HS-27A (cell line): ENCODE measurements at places on chromosomes 2 and 18.

DNA sequence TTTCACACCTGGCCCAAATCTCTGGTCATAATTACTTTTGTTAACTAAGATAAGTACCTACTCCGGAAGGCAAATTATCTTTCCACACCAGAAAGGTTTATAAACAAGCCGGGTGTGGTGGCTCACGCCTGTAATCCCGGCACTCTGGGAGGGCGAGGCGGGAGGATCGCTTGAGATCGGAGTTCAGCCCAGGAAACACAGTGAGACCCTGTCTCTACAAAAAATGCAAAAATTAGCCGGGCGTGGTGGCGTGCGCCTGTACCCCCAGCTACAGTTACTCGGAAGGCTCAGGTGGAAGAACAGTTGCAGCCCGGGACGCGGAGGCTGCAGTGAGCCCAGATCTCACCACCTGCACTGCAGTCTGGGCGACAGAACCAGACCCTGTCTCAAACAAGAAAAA lies 2.1 kb downstream of the PUM2 start:
- DNase-seq: no peak

DNA sequence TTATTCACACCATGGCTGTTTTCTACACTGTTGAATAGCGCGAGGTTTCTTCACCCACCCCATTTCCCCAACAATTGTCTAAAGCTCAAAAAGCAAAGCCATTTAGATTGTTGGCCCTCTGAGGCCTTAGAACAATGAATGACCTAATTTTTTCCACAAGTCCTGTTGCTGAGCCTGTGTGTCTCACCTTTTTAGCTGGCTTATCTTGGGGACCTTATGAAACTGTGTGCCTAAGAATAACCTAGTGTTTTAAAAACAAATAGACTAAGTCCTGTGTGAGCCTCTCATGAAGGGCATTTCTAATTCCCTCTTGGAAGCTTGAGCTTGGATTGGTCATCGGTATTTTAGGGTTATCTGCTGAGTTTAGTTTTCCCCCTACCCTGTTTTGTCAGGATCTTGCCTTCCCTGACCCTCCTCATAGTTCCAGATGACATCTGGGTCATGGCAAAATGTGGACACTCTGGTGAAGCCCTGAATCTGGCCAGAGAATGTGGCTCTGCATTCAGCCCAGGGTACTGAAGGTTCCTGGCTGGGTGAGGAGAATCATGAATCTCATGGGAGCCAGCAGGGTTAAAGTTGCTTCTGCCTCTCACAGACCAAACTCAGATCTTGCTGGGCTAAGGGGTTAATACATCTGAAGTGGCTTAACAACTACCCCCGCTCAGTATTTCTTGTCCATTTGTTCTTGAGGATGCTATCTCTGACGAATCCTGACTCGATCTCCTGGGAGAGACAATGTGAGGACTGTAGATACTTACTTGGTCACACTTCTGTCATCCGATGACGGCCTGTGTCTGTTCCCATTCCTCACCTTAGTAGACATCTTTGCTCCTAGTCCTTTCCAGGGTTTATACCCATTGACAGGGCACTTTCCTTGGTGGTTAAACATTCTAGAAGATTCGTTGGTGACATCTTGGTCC lies 104.2 kb upstream of the MAP4K3 start:
- DNase-seq: no peak

DNA sequence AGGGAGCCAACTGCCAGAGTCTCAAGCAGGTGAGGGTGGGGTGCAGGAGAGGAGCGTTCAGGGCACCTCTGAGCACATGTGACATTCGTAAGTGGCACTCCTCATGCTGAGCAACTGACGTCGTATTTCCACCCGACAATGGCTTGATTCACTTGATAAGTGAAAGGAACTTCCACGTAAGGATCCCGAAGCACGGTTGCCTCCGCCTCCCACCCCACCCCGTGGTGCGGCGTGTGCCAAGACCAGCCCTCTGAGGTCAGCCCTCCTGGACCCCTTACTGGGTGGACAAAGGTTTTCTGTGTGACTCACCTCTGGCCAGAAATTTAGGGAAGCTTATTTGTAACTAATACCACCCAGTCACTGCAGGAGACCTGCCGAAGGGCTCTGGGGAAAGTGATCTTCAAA lies 59.9 kb downstream of the AGAP1 start:
- no peak for DNase-seq

GRCh38 chr2:172226244-172227061 lies 123.8 kb upstream of the DLX2 start:
- no peak for DNase-seq

DNA sequence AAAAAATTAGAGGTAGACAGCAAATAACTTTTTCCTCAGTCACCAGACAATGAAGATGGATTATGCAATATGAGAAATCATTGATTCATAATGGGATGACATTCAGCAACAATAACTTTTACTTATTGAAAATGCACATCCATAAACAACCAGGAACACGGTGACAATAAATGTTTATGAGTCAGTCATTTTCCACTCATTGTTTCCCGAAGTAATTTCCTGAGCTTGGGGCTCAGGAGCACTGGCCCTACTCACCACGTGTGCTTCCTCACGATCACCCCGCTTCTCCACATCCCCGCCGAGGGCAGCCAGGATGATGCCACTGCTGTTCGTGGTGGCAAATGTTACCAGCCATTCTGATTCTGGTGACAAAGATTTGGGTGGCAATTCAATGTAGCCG lies 156.3 kb downstream of the LAMA1 start:
- no peak for DNase-seq

- DNase-seq: no peak
Measured at GRCh38 chr2:40937284-40937683, 485.4 kb upstream of the SLC8A1 start.

DNA sequence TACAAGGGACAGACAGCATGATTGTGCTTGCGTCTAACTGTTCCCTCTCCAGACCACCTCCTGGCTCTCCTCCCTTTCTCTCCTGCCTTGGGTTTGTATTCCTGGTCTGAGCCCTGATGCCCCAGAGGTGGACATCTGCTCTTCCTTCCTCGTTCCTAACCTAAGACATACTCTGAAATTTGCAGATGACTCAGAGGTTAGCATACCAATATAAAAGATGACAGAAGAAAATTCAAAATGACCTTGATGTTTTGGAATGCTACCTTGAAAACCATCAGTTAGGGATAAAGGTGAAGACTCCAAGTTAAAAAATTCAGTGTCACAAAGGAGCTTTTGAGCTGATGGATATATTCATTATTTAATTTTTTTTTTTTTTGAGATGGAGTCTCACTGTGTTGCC lies 12.9 kb downstream of the SMYD1 start:
- no peak for DNase-seq

GRCh38 chr2:135703300-135703699 lies 38.4 kb upstream of the UBXN4 start:
- DNase-seq: no peak

DNA sequence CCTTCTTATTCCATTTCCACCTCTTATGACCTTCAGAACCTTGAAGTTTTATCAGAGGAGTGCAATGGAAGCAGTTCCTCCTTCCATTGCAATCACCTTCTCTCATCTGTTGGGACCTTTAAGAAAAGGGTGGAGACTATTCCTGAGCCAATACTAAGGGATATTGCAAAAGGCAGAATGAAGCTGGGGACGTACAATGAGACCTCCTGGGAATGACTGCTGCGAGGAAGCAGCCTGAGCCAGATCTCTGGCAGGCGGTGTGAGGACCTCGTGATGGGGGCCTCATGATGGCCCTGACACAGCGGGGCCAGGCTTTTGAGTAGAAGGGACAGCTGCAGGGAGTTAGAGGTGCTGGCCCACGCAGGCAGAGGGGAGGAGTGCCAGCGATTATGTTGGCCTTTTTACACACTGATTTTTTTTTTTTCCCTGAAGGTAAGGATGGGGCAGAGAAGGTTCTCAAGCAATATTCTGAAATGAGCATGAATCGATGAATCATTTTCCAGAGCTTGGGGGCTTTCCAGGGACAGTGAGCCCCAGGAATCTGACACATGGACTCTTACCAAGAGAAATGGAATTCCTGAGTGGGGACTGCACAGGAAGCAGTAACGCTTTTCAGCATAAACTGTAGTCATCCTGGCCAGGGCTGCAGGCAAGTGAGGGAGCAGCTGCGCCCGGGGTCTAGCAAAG lies 40.0 kb upstream of the LAPTM4A start:
- peak; percentile 88 for DNase-seq

GRCh38 chr18:10387399-10387798 lies 67.0 kb upstream of the APCDD1 start:
- no peak for DNase-seq

DNA sequence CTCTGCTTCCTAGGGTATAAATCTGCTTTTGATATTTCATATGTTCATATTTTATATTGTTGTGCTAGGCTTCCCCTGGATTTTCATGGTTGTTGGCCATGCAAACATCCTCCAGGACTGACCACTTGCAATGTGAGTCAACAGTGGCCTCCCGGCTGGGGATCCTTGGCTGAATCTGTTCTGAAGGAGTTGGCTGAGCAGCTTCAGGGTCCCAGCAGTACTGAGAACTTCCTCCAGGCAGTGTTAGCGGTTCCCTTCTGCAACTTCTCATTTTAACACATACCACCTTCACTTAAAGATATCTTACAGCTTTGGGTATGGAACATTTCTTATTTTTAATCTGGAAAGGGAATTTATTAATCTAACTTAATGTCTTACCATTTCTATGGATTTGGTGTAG lies 122.1 kb downstream of the DTNB start:
- DNase-seq: no peak

DNA sequence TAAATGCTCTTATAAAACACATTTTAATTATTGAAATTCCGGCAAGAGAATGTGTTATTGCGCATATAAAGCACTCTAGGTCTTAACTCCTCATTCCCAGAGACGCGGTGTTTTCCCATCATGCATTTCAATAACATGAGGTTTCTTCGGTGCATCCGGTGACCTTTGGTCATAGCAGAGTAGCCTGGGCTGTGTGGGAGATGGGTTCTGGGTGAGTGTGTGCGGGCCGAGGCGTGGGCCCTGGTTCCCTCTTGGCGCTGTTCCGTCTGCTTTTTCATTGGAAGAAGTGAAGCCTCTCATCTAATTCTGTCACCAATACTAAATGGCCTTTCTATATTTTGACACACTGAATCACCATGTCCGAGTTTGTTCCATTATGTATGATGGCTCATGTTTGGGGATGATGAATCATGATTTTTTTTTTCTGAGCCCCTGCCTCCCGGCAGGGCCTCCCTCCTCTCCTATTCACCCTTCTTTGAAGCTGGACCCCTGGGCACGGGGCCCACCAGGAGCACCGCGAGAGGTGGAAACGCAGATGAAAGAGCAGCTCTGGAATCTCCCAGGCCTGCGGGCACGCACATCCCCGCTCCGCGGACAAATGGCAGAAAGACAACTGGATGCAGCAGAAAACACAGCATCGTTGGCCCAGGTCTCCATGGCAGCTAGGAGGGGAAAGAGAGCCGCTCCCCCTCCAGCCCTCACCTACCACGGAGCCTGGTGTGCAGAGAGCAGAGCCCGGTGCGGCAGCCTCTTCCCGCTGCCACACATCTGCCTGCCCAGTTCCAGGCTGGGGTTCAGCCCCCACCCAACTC lies 85.8 kb upstream of the HPCAL1 start:
- DNase-seq: no peak

DNA sequence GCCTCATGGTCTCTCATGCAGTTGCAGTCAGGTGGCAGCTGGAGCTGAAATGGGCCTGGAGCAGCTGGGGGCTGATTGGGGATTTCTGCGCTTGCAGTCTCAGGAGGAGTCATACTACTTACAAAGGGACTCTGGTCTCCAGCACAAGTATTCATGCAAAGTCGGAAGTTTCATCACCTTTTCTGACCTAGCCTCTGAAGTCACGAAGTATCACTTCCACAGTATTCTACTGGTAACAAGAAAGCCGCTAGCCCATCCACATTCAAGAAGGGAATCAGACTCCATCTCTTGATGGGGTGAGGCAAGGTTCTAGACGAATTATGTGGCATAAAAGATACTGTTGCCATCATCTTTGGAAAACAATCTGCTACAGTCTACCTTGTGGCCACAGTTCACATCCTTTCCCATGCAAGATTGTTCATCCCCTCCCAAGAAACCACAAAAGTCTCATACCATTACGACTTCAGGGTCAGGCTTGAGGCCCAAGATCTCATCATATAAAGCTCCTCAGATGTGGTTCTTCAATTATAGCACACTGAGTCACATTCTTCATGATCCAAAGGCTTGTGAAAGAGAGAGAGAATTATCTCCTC lies 95.3 kb downstream of the SMC6 start:
- DNase-seq: no peak

- DNase-seq: no peak
Measured at GRCh38 chr2:233801357-233802131, 23.4 kb downstream of the MROH2A start.

DNA sequence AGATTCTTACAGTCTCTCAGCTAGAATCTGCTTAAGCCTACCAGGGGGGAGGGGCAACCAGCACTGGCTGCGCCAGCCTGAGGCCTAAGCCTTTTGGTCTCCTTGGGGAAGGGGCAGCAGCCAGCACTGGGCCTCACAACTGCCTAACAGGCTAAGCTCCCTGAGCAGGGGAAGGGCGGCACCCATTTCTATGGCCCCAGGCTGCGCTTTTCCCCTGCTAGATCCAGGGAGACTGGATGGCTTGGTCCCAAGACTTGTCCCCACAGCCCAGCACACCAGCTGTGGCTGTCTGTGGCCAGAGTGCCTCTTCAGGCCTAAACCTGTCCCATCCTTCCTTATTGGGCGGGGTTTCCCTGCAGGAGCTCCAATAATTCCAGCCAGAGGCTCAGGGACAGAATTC lies 1230.3 kb upstream of the CRIM1 start:
- no peak for DNase-seq
